ENCODE measurements at places on chromosomes 5 and 9.

GRCh38 chr9:110298043-110298605 lies 39.5 kb downstream of the TXNDC8 start:
- no peak for DNase-seq

- no peak for DNase-seq
These were observed 1.1 kb downstream of the NTNG2 start for GRCh38 chr9:132162764-132163456.

- no peak for DNase-seq
These were observed 158.7 kb upstream of the KLF4 start for GRCh38 chr9:107648153-107648715.

DNA sequence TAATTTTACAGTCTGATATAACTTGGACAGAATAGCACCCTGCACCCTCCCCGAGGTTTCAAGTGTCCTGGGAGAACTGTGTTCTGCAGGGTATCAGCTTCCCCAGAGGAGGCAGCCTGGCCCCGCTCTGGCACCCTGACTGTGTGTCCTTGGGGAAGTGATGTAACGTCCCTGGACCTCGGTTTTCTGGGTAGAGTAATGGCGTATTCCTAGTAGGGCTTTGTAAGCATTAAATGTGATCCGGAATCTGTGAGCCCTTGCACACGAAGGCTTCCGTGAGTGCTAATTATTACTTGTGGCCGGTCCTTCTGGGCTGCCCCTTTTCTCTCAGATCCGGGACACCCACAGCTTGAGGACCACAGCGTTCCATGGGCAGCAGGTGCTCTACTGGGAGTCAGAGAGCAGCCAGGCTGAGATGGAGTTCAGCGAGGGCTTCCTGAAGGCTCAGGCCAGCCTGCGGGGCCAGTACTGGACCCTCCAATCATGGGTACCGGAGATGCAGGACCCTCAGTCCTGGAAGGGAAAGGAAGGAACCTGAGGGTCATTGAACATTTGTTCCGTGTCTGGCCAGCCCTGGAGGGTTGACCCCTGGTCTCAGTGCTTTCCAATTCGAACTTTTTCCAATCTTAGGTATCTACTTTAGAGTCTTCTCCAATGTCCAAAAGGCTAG lies 1.0 kb upstream of the CACFD1 start:
- no peak for DNase-seq

GRCh38 chr5:36363101-36363500 lies 61.4 kb upstream of the RANBP3L start:
- DNase-seq = no peak

DNA sequence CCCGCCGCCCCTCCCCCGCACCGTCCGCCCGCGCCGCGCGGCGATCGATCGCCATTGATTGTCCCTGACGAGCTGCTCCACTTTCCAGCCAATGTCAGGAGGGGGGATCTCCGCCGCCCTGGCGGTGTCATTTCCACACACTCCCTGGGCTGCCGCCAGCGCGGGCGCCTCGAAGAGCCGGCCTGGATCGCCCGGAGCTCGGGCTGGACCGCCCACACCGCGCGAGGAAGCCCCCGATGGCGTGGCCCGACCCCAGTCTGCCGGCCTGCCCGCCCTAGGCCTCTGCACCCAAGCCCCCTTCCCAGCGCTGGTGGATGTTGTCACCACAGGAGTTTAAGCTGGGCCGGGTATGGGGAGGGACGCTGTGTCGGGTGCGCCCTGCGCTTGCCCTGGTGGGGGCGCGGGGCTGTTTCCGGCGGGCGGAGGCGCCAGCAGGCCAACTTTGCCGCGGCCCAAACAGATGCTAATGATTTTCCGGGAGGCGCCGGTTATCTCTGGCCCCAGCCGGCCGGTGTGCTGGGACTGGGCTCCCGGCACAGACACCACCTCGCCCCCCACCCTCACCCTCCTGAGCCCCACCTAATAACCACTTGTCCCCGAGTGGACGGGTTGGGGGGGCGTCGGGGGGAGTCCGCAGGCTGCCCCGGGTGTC lies 10.6 kb upstream of the CXXC5 start:
- DNase-seq = peak; percentile 9

DNA sequence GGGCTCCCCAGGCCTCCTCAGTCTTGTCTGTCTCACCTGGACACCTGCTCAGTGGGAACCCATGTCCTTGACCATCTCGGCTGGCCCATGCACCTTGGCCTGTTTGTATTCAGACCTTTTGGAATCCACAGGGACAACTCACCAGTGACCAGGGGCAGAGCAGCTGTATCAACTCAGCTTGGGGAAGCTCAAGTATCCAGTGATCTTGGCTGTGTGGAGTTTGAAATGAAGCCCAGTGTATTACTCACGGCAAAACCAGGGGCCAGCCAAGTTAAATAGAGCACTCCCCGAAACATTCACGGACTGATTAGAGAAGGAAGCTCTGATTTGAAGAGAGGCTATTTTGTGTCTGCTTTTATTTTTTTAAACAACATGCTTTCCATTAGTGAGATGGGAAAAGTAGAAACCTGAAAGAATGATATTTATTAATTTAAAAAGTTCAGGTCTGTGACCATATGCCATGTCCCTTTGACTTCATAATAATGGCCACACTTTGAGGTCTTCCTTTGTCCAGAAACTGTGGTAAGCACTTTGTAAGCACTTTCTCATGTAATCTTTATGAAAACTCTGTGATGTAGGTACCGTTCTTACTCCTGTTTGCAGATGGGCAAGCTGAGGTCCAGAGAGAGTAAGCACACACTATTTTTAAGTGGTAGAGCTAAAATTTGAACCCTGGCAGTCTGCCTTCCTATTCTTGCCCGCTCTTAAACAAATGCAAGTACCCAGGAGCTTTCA lies 656.5 kb downstream of the BNC2 start:
- no peak for DNase-seq

- no peak for DNase-seq
These were observed 37.7 kb upstream of the IL7R start for GRCh38 chr5:35819026-35819425.

DNA sequence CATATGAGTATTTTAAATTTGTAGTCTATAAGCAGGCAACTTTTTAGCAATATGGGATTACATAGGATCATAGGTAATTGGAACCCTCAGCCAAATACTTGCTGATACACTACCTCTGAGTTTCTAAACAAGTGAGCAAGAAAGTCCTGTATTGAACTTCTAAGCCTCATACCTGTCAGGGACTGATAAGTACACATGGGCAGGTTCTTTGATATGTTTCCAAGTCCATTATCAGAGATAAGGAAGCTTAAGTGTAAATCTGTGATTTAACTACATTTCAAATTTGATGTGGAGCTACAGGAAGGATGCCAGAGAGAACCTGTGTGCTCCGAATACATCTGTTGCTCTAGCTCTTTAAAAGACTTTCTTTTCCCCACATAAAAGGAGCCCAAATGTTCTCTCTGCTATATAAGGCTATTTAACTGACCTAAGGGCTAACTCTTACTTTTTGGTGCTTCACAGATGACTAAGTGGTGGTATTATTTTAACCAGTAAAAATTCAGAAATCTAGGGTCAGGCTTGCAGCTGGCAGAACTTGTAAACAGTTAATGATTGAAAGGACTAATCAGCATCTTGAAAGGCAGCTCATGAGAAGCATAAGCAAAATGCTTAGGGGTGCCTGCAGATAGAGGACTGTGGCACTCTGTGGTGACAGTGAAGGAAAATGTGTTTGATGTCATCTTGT lies 228.6 kb downstream of the NR3C1 start:
- DNase-seq = no peak

DNA sequence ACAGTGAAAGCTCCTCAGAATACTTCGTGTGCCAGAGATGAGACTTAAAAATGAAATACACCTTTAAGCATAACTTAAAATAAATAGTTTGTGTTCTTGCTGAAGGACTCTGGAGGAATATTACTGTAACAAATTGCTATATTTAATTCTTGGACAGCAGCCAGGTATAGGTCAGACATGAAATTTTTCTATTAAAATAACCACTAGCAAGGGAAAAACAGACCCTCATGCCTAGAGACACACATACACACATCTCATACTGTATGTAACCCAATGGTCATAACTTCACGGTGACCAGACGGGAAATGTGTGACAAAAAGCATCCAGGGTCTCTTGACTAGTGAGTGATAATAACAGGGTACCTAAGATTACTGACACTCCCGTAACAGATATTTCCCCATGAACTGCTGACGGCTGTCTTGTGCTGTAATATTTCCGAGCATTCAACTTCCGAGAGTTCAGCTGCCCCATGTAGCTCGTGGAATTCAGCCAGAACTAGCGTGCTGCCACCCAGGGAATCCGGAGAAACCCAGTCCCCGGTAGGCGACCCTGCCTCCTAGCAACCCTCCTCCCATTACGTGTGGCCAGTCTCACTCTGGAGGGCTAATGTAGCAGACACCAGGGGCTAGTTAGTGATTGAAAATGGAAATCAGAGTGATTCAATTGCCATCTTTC lies 2295.1 kb upstream of the WWC1 start:
- no peak for DNase-seq

- DNase-seq = no peak
These were observed 73.6 kb downstream of the TLR4 start for GRCh38 chr9:117777823-117778222.

DNA sequence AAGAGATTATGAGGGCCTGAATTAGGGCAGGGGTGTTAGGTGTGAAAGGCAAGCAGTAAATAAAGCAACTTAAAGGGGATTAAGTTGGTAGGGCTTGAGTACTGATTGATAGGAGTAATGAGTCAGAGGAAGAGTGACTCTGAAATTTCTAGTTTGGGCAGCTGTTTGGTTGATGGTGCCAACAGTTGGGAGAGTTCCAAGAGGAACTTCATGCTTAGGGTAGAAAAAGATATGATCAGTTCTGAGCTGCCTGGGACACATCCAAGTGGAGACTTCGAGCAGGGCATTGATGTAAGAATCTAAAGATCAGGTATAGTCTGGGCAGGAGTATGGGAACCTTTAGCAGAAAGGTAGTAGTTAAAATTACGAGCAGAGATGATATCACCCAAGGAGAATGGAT lies 10.2 kb downstream of the MAMDC2 start:
- no peak for DNase-seq

- DNase-seq = no peak
These were observed 9.9 kb upstream of the TSLP start for GRCh38 chr5:111061618-111062017.

DNA sequence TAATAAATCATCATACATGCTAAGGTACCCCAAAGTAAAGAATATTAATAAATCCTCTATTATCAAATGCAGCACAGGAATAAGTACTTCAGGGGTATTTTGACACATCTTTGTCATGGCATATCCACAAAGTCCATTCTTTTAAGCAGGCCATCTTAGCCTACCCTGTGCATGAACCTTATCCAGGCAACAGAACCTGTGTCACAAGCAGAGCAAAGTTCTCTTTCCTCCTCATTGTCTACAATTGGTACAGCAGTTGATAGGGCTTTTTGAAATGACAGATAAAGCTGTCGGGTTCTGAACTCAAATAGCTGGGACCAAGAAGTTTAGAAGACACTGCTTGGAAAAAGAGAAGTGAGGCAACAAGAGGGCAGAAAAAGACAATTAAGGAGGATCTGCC lies 30.8 kb upstream of the PURA start:
- DNase-seq = no peak

DNA sequence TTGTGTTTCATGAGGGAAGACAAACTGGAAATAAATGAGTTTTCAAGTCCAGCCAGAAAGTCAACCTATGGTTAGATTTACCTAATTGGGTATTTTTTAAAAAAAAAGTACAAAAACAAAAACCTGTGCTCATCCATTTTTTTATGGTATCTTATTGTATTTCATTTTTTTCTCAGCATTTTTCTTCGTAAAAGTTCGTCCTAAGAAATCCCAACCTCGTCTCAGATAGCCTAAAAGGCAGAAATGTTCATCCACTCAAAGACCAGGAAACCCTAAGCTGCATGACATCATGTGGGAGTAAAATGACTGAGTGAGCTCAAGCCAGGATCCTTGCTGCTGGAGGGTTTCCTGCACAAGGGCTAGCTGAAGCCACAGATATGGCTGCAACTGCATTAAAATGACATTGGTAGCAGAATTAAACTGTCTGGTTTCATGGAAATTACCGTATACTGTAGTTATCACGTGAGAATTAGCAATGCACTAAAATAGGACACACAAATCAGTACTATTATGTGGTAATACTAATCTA lies 70.4 kb downstream of the NFIB start:
- DNase-seq = no peak

- no peak for DNase-seq
These were observed 16.1 kb upstream of the FKTN start for GRCh38 chr9:105541838-105542237.

DNA sequence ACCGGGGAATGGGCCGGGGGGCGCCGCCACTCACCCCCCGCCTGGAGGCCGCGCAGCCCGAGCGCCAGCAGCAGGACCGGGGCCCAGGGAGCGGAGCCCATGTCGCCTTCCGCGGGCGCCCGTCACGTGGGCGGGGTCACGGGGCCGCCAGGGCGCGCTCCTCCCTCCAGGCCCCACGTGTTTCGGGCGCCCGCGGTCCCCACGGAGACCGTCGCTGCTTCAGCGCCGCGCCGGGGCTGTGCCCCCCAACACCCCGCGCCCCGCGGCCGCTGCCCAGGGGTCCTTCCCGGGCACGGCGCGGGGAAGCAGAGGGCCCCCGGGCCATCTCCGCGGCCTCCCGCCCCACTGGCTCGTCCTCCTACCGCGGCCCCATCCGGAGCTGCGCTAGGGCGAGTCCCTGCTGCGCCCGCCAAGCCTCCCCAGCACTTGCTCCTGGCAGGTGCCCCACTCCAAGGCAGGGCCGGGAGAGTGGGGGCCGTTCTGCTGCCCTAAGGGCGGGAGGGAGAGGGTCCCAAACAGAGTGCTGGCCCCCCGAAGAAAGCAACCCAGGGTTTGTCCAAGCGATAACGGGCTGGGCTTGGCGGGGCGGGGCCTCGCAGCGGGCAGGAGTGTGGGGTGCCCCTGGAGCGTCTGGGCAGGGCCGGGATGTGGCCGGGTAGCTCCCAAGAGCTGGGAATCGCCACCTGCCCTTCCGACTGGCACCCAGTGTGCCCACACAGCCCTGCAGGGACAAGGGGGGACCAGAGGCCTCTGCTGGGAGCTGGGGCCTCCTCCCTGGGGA lies at the start of gene DPP7:
TSS of gene DPP7 (minus strand) at position 121 of the 781 bp plus-strand sequence. CDS start at position 101, 20 bp downstream.
- no peak for DNase-seq

- no peak for DNase-seq
These were observed 236.2 kb upstream of the NFIL3 start for GRCh38 chr9:91659529-91660495.

DNA sequence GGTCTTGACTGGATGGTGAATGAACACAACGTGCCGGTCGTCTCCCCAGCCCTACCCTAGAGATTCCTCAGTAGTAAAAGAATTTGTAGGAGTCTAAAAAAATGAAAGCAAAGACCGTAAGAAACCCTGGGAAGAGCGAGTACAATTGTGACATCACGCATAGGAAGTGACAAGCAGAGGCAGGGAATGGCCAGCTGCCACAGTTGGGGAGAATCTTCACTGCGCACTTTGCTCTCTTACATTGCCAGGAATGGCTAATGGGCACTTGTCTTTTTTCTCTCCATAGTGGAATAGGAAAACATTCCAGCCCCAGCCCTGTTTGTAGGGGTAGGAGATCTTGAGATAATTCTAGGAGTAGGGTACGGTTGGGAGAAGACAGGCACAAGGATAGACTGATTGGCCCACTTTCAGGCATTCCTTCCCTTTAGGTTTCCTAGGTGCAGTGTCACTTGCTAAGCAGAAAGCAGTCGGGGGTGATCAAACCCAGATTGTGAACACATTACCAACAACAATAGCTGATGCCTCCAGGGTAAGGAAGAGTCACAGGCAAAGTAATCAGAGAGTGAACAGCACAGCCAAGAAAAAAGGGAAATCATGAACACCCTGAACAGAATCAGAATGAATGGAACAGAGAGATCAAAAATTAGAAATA lies 302.7 kb downstream of the MAN2A1 start:
- DNase-seq = no peak
